Ureter (tissue), 1 donor: ENCODE measurements at places on chromosomes 11 and 22. TPM values are rescaled to one million over a fixed set of nuclear protein-coding genes. Genes with fewer than 3 reads are reported as not detected.

DNA sequence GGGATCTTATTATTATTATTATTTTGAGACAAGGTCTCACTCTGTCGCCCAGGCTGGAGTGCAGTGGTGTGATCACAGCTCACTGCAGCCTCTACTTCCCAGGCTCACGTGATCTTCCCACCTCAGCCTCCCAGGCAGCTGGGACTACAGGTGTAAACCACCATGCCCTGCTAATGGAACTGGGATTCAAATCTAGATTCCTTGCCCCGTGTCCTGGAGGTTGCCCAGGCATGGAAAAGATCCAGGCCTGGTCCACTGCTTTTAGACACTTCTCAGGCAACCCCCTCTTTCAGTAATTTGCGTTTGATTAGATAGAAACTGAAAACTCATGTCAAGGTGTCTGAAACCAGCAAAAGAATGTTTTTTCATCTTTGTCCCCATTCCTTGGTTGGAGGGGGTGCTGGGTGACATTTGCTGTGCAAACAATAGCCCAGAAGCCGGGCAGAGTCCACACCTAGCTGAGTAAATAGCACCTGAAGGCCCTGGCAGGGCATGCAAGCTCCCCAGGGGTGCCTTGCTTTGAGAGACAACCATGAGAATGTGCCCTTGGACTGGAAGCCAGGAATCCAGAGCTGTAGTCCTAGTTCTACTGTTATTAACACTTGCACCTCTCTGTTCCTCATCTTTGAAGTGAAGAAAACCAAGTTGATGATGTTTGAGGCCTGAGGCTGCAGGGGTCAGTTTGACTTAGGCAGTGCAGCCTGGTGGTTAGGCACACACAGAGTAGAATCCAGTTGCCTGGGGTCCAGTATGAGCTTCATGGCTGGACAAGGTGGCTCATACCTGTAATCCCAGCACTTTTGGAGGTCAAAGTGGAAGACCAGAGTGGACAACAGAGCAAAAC is 19.1 kb upstream of the XBP1 start:
- DNase-seq = no peak

CRYBB3 gene
- total RNA-seq = not detected

VPREB1 gene
- not detected for total RNA-seq

DNA sequence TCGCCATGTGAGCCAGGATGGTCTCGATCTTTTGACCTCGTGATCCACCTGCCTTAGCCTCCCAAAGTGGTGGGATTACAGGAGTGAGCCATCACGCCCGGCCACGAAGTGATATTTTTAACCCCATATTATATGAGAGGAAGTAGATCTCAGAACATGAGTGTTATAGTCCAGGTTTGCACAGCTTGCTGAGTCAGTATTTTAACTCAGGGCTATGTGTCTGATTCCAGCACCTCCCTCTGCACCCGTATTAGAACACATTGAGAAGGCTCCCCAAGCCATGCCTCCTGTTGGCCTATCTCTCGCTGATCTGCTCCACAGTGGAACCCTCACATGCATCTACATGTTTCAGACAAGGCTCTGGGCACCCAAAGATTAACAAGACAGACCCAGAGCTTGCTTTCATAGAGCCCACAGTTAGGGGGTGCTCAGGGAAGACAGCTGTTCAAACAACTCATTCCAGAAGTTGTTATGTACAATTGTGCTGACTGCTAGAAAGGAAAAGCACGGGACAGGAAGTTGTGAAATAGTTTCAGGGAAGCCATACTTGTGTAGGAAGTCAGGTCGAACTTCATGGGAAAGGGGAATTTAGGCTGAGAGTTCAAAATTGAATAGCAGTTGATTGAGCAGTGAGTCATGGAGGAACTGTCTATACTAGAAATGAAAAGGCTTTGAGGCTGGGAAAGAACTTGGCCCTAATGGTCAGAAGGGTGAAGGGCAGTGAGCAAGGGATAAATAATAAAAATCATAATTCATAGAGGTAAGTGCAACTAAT is 49.3 kb upstream of the CLPB start:
- DNase-seq = peak; percentile 45

SLC22A6 gene
- total RNA-seq = not detected

GRCh38 chr11:72813740-72814285 is 398 bp upstream of the ATG16L2 start:
- DNase-seq = no peak

DNA sequence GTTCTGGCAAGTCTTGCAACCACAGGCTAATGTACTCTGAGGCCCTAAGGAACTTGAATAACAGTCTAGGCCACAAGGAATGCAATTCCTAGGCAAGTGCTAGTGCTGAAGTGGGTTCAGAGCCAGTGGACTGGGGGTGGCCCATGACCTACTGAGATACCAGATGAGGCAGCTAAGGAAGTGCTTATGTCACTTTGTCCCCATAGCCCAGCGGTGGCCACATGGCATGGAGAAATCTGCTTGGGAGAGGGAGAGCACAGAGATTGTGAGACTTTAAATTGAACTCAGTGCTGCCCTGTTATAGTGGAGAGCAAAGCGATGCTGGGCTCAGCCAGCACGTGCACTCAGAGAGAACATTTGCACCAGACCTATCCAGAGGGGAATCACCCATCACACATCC is 629.5 kb downstream of the JRKL start:
- DNase-seq = no peak

TRIM44 gene
- 93.6 TPM for total RNA-seq

- DNase-seq = no peak
Observed at GRCh38 chr22:41001722-41002122, 50.5 kb downstream of the RBX1 start.
